ENCODE measurements at places on chromosomes 6 and 20.

GRCh38 chr6:68572525-68572924 lies 62.6 kb upstream of the ADGRB3 start:
- no peak for DNase-seq

DNA sequence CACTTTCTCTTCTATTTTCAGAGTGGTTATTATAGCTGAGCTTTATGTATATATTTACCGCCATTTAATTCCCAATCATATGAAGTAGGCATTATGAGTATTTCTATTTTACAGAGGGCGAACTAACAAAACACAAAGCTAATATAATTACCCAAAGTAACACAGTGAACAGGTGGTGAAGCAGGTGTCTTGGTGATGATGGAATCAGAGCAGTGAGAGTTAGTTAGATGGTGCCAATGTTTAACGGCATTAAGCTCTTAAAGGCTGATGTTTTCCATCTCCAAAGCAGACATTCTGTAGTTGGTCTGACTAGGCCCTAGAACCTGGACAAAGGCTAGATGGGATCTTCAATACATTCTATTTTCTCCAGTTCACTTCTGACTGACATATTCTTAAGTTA lies 551.1 kb upstream of the SYNCRIP start:
- no peak for DNase-seq

GRCh38 chr20:38303908-38304379 lies at the start of gene BPI:
Gene BPI, plus strand, starts transcription at chr20:38304156. Its CDS starts 68 bp downstream, at chr20:38304224.
- DNase-seq, result no peak

GRCh38 chr6:100202417-100203194 lies 208.6 kb upstream of the MCHR2 start:
- DNase-seq, result no peak

- no peak for DNase-seq
Measured at GRCh38 chr20:61525781-61526431, 273.8 kb downstream of the CDH4 start.

Data from T-helper 2 cell (primary cell).